ENCODE measurements at places on chromosomes 7 and 10.

DNA sequence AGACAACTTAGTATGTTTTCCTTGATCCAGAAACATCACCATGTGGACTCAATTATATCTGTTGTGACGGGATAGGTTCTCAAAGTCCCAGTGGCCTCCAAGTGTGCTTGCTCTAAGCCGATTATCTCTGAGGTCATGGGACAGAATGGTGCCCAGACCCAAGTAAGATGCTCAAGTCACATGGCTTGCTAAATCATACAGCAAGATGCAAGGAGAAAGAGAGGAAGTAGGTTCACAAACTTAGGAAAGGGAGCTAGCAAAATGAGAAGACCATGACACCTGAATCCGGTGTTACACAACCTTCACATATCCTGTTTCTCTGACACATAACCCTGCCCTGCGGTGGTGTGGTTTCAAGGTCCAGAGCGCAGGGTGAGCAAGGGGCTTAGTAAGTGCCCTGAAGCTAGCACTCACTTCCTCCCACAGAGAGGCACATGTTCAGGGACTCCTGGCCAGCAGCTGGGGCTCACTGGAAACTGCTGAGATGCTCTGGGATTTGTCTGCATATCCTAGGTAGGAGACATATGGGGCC lies 590.9 kb upstream of the ANKRD30A start:
- no peak for DNase-seq

- DNase-seq: no peak
These were observed 445.7 kb upstream of the C7orf33 start for GRCh38 chr7:148144827-148145226.

GRCh38 chr10:71515531-71516172 lies 118.9 kb downstream of the CDH23 start:
- no peak for DNase-seq

GRCh38 chr10:22853906-22854447 lies 73.9 kb upstream of the ARMC3 start:
- no peak for DNase-seq

GRCh38 chr10:11488126-11488525 lies 123.3 kb downstream of the USP6NL start:
- no peak for DNase-seq

GRCh38 chr7:143188994-143189393 lies 5.8 kb downstream of the TAS2R39 start:
- DNase-seq: no peak

DNA sequence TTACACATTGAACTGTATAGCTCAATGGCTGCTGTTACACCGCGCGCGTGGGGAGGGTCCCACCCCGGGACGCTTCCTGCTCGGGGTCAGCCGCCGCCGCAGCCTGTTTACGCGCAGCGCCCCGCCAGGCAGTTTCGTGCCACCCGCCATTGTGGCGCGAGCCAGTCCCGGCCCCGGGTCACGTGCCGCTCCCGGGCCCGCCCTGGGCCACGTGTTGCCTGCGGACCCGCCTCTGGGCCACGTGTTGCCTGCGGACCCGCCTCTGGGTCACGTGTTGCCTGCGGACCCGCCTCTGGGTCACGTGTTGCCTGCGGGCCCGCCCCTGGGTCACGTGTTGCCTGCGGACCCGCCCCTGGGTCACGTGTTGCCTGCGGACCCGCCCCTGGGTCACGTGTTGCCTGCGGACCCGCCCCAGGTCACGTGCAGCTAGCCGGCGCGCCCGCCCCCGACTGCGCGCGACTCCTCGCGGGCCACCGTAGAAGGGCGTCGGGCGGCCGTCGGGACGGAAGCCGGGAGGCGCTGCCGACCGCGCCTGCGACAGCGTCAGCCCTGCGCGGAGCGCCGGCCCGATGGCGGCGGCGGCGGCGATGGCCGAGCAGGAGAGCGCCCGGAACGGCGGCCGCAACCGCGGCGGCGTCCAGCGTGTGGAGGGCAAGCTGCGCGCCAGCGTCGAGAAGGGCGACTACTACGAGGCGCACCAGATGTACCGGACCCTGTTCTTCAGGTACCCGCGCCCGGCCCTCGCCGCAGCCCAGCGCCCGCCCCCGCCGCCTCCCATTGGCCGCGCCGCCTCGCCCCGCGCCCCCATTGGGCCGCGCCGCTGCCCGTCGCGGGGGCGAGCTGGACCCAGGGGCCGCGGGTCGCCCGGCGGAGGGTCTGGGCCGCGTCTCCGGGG lies at the start of gene GET4:
GET4 (plus strand) TSS at position 478 of the 895 bp plus-strand sequence; CDS start at position 570, 92 bp downstream.
- peak; percentile 93 for DNase-seq

DNA sequence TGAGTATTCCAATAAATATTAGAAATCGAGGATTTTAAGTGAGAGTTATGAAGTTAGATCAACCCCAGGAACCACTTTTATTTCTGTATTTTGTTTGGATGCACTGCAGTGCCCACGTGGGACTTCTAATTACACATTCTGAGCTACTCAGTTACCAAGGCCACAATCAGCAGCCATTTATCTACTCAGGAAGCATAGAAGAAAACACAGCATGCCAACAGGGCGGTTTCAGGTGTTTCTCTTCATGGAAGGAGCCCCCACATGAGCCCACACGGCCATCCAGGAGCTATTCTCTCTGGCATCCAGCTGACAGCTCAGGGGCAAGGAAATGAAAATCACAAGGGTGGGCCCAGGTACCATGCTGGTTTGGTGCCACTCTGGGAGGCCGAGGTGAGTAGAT lies 266.5 kb upstream of the MKLN1 start:
- no peak for DNase-seq

DNA sequence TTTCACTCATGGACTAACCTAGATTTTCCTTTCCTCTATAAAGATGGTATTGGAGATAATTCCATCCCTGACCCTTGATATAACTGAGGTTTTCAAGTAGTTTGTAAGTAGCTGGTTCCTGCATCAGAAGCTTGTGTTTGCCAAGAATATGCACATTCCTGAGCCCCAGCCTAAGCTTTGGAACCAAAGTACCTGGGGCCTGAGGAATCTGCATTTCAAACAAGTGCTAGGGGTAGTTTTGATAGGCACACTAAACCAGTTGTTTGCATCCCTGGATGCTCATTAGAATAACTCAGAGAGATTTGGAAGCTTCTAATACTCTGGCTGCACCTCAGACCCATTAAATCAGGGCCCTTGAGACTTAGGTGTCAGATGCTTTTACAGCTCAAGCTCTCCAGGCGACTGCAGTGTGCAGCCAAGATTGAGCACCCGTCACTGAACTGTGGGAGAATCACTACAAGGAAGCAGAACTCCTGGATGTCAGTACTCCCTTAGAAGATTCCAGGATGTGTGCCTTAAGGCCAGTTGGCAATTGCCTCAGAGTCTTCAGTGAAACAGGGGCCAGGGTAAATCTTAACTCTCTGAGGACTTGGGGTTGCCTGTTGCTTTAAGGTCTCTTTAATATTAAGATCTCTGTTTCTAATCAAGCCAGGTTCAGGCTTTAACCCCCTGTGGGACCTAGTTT lies 565.0 kb downstream of the REEP3 start:
- DNase-seq: no peak

GRCh38 chr7:109864230-109864629 lies 1226.7 kb upstream of the LRRN3 start:
- DNase-seq: no peak

GRCh38 chr10:121078672-121079102 lies 227.5 kb downstream of the WDR11 start:
- no peak for DNase-seq

GRCh38 chr7:118436663-118437062 lies 212.2 kb downstream of the ANKRD7 start:
- no peak for DNase-seq

GRCh38 chr7:122901250-122901649 lies 15.0 kb upstream of the CADPS2 start:
- no peak for DNase-seq

DNA sequence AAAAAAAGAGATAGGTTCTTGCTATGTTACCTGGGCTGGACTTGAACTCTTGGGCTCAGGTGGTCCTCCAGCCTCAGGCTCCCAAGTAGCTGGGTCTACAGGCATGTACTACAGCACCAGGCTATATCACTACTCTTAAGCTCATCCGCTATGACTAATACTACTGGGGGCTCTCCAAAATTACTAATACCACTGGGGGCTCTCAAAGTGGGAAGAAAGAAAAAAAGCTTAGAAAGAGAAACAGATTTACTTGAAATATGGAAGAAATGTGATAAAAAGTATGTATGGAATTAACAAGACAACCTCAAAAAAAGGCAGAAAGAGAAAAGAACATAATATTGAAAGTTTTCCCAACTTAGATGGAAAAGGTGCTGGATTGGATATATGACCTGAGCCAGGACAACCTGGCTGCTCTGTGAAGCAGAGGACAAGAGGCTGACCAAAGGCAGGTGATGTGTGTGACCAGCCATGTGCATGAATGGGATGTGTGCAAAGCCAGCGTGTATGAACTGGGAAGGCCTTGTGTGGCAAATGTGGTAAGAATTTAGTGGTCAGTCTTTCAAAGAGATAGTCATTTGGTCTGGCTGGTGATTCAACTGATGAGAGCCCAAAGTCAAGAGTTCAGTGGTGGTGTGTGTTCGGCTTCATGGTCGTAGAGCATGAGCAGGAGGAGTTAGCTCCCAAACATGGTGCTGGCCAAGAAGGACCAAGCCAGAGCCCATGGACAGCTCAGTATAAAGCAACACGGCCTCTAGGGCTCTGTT lies 232.4 kb upstream of the KLF14 start:
- DNase-seq: peak; percentile 83

GRCh38 chr10:21499701-21500577 lies 25.5 kb downstream of the SKIDA1 start:
- DNase-seq: no peak

- peak; percentile 95 for DNase-seq
These were observed 22.9 kb upstream of the NANOS1 start for GRCh38 chr10:119006451-119007210.

- no peak for DNase-seq
These were observed 84.8 kb upstream of the ASAH2 start for GRCh38 chr10:50336140-50336539.

GRCh38 chr10:108574233-108574632 lies 1349.1 kb downstream of the XPNPEP1 start:
- no peak for DNase-seq

DNA sequence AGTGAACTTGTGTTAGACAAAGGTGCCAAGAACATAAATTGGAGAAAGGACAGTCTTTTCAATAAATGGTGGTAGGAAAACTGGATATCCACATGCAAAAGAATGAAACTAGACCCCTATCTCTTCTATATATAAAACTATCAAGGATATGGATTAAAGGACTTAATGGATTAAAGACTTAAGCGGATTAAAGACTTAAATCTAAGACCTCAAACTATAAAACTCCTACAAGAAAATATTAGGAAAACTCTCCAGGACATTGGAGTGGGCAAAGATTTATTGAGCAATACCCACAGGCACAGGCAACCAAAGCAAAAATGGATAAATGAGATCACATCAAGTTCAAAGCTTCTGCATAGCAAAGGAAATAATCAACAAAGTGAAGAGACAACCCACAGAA lies 242.9 kb upstream of the MEOX2 start:
- DNase-seq: no peak

GRCh38 chr7:80794631-80795573 lies 123.9 kb downstream of the SEMA3C start:
- peak; percentile 69 for DNase-seq

GRCh38 chr7:50475340-50475739 lies 25.2 kb upstream of the FIGNL1 start:
- DNase-seq: no peak

- DNase-seq: no peak
These were observed 4.7 kb upstream of the FRMPD2 start for GRCh38 chr10:48279081-48279751.

GRCh38 chr10:63054889-63055611 lies 78.1 kb upstream of the NRBF2 start:
- DNase-seq: no peak

DNA sequence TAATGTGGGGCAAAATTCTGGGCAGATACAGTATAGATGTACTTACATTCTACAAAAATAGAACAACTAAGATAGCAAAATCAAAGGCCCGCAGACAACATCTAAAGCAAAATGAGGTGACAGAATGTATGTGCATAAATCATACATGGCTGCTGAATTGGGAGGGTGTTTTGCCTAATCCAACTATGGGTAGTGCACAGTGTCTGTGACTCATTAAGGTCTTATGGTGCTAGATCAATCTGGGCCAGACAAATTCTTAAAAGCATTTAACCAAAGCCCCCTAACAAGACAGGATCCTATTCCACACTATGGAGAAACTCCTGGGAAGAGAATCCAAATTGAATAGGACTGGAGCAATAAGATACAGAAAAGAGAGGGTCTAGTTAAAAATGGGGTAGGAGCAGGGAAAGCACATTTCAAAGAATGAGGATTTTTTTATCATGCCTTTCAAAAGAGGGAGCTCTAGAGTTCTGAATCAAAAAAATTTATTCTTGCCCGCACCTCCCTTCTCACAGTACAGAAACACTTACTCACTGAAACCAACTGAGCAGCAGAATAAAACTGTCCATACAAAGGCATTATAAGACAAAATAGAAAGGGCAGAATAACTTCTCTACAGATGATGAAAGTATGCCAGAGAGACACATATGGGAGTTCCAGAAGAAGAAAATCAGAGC lies 181.3 kb downstream of the RNLS start:
- DNase-seq: no peak

DNA sequence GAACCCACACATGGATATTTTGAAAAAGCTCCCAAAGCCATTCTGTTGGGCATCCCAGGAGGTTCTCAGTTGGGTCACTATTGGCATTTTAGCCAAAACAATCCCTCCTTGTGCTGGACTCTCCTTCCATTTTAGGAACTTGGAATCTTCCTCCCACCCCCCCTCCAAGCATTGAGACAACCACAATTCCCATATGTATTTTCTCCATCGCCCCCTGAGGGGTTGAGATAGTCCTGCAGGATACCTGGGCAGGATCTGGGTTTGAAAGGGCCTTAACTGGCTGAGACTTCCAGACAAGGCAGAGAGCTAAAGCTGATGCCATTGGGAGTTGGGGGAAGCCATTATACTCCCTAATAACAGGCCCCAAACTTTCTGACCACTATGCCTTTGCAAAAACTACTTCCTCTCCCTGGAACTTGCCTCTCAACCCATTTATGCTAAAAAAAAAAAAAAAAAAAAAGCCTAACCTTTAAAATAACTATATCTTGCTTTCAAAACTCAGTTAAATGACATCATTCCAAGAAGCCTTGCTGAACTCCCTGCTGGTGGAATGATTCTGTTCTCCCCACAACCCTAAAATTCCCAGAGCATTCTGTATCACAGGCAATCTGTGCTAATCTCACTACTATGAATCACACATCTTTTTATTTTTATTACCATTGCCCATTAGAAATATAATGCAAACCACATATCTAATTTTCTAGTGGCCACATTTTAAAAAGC lies 77.5 kb upstream of the PDE1C start:
- DNase-seq: no peak

DNA sequence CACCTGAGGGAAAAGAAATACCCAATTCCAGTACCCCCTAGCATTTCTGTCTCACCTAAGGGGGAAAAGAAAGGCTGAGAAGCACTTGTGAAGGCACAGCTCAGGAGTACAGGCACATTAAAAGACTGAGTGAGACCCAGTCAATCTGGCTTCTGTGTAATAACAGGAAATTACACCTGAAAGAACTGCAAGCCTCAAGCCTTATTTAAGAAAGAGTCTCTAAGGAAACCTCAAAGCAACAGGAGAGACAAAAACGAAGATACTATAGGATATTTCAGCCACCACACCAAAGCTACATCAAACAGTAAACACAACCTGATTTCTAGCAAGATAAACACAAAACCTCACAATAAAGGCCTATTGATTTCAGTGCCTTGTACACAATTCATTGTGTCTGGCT lies 69.6 kb upstream of the CDK1 start:
- DNase-seq: no peak
